ENCODE measurements at places on chromosomes 3 and 15.
A peak's percentile ranks its signal among the peaks of the same experiment; 100 is the strongest.

- DNase-seq, result no peak
Measured at GRCh38 chr3:179450261-179450701, 989 bp downstream of the GNB4 start.

DNA sequence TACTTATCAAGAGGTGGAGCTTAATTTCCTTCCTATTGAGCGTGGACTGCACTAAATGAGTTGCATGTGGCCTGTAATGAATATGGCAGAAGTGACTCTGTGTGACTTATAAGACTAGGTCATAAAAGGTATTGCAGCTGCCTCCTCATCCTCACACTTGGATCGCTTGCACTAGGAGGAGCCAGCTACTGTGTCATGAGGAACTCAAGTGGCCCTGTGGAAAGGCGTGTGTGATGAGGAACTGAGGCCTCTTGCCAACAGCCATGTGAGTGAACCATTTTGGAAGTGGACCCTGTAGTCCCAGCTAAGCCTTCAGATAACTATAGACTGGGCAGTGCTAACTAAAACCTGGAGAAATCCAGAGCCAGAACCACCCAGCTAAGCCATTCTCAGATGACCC, 7.1 kb upstream of the SLC30A4 start:
- no peak for DNase-seq

DNA sequence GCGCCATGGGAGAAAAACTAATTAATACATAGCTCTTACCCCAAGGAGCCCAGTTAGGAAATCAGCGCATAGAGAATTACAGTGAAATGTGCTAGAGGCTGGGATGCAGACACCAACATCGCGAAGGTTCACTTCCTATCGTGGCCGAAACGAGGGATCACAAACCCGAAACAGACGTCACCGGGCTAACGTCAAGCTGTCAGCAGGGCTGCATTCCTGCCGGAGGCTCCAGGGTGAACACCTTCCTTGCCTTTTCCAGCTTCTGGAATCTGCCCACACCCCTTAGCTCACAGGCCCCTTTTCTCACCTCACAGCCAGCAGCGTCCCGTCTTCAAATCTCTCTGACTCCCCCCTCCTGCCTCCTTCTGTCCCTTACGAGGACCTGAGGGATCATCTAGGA, 13.0 kb downstream of the GP5 start:
- no peak for DNase-seq

DNA sequence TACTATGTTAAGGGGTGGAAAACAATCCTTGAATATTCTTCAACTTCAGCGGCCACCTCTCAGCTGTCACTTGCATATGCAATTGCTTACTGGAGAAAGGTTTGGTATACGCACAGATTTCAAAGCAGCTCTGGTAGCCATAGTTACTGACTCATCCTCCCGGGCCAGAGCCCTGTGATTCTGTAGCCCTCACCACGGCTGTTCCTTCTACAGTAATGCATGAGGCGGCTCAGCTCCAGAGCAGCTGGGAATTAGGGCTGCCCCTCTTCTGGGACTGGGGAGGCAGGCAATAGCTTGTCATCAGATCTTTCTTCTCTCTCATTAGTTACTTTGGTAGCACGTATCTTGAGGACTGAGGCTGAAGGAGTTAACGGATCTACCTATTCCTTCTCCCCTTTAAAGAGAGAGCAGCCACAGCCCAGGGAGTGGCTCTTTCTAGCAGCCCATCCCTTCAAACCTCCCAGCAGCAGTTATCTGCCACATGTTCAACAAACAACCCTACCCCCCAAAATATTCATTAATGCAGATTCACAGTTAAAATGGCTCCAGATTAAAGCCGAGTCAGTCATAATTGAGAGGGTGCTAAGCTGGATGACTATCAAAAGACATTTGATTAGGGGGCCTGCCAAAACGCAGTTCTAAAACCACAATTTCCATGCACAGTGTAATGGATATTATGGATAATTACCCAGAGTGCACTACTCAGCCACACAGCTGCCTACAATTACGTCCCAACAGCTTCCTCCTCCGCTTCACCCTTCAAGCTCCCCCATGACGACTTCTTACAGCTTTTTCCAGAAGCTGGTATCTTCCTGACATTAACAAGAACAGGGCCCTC, 54.7 kb downstream of the ETV5 start:
- no peak for DNase-seq

- no peak for DNase-seq
Measured at GRCh38 chr15:69502470-69503045, 49.9 kb downstream of the RPLP1 start.

DNA sequence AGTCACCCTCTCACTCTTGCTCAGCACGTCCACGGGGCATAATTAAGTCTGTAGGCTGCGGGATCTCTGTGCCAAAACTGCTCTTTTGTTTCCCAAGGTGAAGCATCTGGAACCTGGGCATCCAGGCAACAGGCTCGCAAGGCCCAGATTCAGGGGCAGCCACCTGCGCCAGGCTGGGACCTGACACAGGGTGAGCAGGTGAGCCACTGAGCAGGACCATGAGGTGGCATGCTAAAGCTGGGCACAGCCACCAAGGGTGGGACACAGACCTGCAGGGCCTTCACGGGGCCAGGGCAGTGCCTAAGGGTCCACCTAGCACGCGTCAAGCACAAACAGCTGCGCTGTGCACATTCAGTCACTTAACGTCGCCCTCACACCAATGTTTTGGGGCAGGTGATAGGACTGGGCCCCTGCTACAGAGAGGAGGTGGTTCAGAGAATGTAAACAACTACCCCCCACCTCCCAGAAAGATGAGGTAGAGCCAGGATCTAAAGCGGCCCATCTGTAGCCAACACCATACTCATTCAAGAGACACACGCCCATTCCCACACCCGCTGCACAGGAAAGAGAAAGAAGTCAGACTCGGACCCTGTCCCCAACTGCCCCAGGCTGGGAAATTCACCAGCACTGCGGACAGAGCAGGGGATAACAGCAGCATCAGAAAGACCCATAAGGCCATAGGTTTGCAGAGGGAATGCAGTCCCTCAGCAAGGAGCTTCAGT, 16.3 kb downstream of the XXYLT1 start:
- DNase-seq, result no peak

DNA sequence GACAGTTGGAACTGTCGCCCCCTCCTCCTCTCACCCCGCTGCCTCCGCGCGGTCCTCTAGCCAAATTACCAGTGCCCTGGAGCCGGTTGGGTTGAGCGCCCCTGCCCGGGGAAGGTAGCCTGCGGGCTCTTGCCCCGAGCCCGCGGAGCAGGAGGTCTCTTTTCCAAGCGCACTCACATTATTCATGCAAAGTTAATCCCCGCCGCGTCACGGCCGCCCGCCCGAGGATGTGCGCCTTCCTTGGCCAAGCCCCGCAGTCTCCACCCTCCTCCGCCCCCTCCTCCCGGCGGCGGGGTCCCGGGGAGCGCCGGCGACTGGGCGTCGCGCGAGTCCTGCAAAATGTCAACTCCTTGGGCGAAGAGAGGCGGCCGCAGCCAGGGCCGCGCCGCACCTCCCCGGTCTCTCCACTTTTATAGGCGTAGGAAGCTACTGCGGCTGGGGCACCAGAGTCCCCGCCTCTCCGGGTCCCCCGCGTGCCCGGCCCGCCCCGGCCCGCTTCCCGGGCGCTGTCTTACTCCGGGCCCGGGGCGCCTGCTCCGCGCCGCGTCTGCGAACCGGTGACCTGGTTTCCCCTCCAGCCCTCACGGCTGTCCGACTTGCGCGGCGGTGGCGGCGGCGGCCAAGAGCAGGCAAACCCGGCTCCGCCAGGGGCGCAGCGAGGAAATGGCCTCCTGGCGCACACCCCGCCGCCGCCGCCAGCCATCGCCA, at the start of gene THRB:
THRB (minus strand) TSS at position 233 of the 708 bp plus-strand sequence.
- peak; percentile 37 for DNase-seq

- DNase-seq, result no peak
Measured at GRCh38 chr3:102980355-102980696, 545.5 kb downstream of the ZPLD1 start.

DNA sequence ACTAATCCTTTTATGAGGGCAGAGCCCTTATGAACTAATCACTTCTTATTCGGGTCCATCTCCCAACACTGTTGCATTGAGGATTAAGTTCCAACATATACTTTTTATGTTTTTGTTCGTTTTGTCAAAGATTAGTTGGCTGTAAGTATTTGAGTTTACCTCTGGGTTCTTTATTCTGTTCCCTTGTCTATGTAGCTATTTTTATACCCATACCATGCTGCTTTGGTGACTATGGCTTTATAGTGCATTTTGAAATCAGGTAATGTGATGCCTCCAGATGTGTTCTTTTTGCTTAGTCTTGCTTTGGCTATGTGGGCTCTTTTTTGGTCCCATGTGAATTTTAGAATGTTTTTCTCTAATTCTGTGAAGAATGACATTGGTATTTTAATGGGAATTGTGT, 166.4 kb upstream of the KCNMB2 start:
- DNase-seq, result no peak

DNA sequence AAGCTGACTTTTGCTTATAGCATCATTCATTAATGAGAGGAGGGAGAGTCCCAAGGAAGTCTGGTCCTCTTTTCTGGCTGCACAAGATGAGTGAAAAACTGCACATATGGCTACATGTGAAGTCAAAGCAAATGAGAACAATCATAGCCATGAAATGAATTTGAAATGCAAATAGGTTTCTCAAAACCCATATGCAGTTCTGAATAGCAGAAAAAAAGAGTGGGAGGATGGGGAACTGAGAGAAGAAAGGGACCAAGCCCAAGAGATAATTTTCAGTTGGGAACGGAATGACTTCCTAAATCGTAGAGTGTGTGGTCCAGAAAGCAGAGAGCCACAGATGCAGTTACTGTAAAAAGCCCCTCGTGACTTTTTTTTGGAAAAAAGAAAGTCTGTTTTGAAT, 66.3 kb downstream of the GTPBP8 start:
- DNase-seq, result no peak

- DNase-seq, result peak; percentile 5
Measured at GRCh38 chr3:27533718-27534573, 49.8 kb upstream of the SLC4A7 start.

DNA sequence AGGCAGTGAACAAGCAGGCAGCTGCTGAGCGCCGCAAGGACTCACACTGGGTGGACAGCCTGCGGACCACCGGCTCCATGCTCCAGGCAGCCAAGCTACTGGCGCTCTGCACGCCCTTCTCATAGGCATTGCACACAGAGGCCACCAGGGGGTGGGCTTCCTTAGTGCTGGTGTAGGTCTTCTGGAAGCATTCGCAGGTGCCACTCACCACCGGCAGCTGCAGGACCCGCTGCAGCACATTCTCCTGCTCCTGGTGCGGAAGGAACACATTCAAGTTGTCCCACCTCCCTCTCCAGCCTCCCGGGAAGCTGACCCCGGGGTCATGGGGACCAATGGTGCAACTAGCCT, 6.0 kb downstream of the PLIN1 start:
- DNase-seq, result no peak

DNA sequence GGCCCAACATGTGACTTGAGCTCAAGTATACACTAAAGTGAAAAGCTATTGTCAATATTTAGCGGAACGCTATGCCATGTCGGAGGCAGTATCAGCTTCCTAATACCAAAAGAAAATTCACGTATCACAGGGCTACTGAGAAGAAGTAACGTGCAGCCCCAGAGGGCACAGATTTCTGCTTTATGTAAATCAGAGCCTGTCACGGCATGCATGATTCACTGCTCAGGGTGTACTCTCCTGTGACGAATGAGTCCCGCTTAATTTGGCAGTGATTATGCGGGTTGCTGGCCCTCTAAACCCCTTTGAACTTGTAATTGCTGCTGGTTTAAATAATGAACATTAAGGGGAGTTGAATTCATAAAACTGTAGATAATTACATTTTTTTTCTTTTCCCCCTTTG, 85.3 kb downstream of the MEIS2 start:
- DNase-seq, result no peak

GRCh38 chr3:149647285-149647684, 10.5 kb downstream of the WWTR1 start:
- no peak for DNase-seq

DNA sequence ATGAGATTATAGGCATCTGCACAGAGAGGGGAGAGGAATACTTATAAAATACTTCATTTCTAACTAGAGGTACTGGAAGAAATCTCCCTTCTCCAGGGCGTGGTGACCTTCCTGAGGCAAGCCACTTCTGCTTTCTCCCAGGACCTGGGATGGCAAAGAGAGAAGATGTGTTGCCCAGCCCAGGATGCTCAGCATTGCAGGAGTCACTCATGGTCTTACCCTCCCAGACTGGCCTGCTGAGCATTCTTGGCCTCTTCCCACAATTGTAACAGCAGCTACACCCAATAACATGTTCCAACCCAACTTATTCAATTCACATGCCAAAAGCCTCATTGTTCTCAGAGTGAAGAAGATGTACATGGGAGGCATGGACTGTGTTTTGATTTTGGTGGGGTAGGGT, 37.9 kb downstream of the IL20RB start:
- DNase-seq, result no peak

DNA sequence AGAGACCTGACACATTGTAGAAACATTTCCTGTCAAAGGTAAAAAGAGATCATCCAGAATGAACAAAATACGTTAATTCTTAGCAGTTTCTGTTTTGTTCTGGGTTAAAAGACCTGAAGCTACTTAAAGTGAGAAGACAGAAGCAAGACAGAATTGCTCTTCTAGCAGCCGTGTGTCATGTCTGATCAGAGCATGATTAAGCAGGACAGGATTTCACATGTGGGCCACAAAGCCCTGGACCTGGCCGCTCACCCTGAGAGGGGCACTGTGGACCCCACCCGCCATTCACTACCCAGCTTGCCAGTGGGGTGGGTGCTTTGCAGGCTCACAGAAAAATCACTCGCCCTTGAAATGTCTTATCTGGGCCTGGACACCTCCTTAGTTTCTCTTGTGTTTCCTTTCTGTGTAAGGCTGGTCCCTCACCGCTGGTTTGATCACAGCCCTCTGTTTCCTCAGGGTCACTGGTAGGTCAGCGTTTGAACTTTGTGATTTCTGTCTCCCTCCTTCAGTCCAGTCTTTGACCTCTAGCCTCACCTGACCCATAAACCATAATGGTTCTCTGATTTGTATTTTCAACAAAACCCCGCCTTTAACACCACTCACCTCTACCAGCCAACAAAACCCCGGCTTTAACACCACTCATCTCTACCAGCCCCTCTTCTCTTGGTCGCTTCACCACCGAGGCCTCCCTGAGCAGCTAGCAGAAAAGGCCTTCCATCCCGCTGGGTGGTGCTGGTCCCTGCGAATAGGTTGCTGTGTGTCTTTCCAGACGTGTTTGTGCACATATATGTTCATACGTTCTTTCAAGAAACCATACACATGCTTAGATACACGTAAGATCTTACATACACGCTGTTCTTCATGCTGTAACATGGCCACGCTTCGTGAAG, 185.0 kb downstream of the OR4M2 start:
- no peak for DNase-seq
